ENCODE measurements at places on chromosomes 13 and 19. TPM values are rescaled to one million over a fixed set of nuclear protein-coding genes. Genes with fewer than 3 reads are reported as not detected.

The ZNF71 gene
- 8.8 TPM for total RNA-seq

The LAIR1 gene
- not detected for total RNA-seq

The CARS2 gene
- total RNA-seq = 72.9 TPM

The GSX1 gene
- total RNA-seq = not detected

The CGB8 gene
- total RNA-seq = 1.2 TPM

The SLC7A10 gene
- total RNA-seq = not detected

The ZSCAN4 gene
- not detected for total RNA-seq

The NTN5 gene
- total RNA-seq = 0.18 TPM

The IGFL3 gene
- total RNA-seq = not detected

The ZNF607 gene
- 2.4 TPM for total RNA-seq

The ADM5 gene
- total RNA-seq = 6.3 TPM

The CELF5 gene
- total RNA-seq = 0.75 TPM

The OVOL3 gene
- not detected for total RNA-seq

The ZNF93 gene
- total RNA-seq = 0.40 TPM

All from PC-3 (cell line).